ENCODE measurements at places on chromosomes 2 and 18. TPM values are rescaled to one million over a fixed set of nuclear protein-coding genes. Genes with fewer than 3 reads are reported as not detected.

GRCh38 chr18:49743117-49743567 lies 70.2 kb downstream of the ACAA2 start:
- no peak for DNase-seq

The POMC gene
- not detected for total RNA-seq

DNA sequence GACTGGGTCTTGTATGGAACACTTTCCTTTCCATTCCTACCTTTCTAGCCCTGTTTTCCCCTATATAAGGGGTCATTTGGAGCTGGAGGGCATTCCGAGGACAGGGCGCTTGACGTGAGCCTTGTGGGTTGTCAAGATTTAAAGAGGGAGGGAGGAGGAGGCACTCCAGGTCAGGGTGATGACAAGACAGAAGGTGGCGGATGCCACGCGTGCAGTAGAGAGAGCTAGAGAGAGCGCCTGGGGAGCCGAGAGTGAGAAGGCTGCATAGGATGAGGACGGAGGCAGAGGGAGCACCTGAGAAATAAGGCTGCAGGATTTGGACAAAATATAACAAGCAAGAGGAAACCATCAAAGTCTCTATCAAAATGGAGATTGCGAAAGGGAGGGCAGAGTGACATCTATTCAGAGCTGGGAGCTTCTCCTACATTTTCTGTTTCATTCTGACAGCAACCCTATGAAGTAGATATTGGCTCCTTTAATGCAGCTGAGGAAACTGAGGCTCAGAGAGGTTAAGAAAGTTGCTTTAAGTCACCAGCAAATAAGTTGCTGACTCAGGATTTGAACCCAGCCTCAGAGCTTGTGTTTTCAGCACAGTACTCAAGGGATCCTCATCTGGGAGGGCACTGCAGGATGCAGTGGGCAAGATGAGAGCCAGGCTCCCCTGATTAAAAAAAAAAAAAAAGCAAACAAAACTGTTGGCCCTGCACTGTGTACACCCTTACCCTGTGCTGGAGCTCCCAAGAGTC lies 124.2 kb downstream of the MRO start:
- peak; percentile 50 for DNase-seq

GRCh38 chr2:37361216-37361815 lies 16.9 kb downstream of the QPCT start:
- no peak for DNase-seq

DNA sequence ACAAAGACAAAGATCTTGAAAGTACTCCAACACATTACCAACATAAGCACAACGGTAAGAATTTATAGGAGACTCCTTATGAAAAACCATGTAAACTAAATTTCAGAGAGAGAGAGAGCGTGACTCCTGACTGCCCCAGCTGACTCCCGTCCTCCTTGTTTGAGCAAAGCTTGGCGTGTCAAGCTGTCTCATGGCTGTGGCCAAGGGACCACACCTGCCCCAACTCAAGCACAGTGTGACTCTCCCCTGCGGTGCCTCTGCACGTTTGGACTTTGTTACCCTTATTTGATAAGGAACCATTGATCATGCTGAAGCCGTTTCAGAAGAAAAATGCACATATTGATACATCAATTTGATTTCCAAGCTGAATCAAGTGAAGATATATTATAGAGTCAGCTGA lies 124.8 kb downstream of the COL6A3 start:
- DNase-seq, result no peak

- no peak for DNase-seq
Measured at GRCh38 chr2:30348825-30349224, 98.2 kb upstream of the LCLAT1 start.

DNA sequence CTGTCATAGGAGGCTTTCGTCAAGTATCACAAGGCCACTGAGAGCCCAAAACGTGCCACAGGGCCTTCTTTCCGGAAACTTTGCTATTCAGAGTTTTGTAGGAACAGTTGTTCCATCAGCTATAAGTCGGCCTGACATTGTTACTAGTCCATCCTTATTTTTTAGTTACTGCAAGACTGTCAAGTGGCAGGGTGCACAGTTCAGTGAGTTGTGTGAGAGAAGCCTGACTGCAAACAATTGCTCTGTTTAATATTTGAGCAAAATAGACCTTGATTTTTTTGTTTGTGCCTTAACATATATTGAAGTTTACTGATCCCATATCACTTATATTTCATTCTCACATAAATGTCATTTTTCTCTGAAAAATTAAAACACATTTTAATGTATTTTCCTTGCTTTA lies 110.1 kb downstream of the GALNT1 start:
- no peak for DNase-seq

The PSMA8 gene
- not detected for total RNA-seq

The TBR1 gene
- total RNA-seq, result not detected

GRCh38 chr2:99754210-99754609 lies 264.4 kb upstream of the REV1 start:
- DNase-seq, result no peak

- DNase-seq, result no peak
Measured at GRCh38 chr2:177602611-177603164, 210.1 kb downstream of the AGPS start.

The ANKRD30B gene
- not detected for total RNA-seq

DNA sequence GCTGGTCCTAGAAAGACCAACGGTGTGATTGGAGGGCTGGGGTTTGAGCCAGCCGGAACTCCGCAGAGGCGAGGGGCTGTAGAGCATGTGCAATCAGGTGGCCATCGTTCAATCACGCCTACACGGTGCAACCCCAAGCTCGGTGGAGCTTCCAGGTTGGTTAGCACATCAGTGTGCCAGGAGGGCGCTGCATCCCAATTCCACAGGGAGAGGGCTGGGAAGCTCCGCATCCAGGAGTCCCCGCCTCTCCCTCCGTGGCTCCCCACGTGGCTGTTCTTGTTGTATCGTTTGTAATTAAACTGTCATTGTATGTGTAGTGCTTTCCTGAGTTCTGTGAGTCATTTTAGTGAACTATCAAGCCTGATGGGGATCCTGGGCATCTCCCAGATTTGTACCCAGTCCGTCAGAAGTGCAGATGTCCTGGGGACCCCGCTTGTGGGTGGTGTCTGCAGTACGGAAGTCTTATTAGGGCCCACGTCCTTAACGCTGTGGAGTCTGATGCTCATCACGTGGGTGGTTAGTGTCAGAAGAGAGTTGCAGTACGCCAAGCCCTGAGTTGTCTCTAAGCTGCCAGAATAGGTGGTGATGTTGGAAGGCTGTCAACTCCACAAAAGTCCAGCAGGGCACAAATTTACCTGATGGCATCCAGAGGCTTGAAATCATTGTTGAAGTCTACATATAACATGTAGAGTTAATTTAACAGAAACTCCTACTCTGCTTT lies 20.6 kb upstream of the AMMECR1L start:
- no peak for DNase-seq

The NEU2 gene
- not detected for total RNA-seq

DNA sequence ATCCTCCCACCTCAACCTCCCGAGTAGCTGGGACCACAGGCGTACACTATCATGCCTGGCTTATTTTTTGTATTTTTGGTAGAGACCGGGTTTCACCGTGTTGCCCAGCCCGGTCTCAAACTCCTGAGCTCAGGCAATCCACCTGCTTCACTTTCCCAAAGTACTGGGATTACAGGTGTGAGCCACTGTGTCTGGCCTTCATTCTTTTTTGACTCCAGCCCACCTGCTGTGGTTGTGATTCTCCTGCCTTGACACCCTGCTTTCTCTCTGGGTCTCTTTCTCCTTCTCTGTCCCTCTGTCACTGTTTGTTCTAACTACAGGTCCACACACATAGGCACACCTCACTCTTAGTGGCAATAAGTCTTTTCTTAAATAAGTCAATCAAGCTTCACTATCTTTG lies 85.3 kb downstream of the FTCDNL1 start:
- DNase-seq, result no peak

- DNase-seq, result no peak
Measured at GRCh38 chr2:38515155-38516074, 87.3 kb downstream of the HNRNPLL start.
